ENCODE measurements at places on chromosomes 4 and X.

DNA sequence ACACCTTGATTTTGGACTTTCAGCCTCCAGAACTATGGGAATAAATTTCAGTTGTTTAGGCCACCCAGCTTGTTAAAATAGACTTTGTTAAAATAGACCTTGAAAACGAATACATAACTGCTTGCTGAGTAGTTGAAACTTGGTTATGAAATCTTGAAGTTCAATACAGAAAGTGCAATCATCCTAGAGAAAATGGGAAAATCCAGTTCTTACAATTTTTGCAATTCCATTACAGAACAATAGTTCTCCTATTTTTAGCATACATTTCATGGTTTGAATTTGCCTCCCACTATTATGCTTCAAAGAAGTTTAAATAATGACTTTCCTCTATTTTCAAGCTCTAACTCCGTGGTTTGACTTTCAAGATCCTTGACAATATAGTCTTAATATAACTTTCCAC is 10.5 kb downstream of the TLR1 start:
- DNase-seq: no peak

GRCh38 chrX:135484641-135485289 is 35.7 kb upstream of the INTS6L start:
- DNase-seq: no peak

DNA sequence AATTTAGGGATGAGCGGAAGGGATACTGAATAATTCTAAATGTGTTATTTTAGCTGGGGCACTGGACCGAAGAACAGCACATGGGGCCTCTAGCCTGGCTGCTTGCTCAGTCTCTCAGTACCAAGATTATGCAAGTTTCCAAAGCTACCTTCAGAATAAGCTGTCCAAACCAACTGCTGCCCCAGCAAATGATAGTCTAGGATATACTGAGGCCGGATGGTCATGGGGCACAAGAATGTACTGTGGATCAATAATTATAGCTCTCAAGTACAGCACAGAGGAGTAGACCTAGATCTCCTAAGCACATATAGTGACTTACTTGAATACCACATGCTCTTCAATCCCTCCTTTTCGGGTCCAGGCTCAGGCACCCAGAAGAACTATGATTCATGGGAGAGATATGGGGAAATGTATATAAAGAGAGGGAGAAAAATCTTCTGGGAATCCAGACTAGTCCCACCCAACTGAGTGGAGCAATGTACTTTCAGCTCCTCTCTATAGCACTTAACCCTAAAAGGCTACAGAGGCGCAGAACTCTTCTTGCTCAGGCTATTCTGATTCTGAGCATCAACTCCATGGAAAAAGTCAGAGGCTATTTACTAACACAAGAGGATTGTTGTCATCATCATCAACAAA is 160.3 kb upstream of the GPC4 start:
- DNase-seq: no peak

- no peak for DNase-seq
Measured at GRCh38 chr4:74537459-74537858, 92.5 kb downstream of the AREG start.

GRCh38 chr4:48139691-48140090 is 5.6 kb upstream of the TXK start:
- DNase-seq: no peak

GRCh38 chrX:71652405-71652804 is 14.9 kb upstream of the LOC101059915 start:
- no peak for DNase-seq

GRCh38 chr4:153466949-153467896 is 1.1 kb downstream of the TMEM131L start:
- DNase-seq: no peak

- no peak for DNase-seq
Measured at GRCh38 chr4:98969878-98970785, 25.4 kb upstream of the METAP1 start.

DNA sequence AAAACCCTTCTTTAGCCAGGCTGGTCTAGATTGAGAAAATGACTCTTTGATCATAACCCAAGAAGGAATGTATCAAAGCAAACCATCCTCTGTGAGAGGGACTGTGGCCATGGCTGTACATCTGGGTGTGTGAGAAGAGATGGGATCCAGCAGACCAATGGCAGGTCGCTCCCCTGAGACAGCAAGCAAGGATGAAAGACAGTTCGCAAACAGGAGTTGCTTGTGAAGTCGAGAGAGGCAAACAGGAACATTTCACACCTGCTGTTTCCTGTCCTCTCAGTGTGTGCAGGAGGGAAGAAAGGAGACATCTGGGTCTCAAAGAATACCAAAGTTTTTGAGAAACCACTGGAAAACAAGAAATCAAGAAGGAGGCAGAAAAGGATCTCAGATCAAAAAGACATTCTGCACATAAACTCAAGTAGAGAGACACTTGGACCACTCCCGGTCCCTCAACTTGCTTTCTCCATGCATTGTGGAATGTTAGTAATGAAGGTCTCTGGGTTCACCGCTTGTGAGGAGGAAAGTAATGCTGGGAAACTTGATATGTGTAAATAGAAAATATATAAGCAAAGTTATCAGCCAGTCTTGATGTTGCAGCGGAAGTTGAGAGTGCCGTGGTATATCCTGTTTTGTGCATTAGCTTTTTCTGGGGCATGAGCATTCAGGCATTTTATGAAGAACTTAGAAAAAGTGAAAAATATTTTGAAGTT is 327.5 kb downstream of the BMPR1B start:
- no peak for DNase-seq

DNA sequence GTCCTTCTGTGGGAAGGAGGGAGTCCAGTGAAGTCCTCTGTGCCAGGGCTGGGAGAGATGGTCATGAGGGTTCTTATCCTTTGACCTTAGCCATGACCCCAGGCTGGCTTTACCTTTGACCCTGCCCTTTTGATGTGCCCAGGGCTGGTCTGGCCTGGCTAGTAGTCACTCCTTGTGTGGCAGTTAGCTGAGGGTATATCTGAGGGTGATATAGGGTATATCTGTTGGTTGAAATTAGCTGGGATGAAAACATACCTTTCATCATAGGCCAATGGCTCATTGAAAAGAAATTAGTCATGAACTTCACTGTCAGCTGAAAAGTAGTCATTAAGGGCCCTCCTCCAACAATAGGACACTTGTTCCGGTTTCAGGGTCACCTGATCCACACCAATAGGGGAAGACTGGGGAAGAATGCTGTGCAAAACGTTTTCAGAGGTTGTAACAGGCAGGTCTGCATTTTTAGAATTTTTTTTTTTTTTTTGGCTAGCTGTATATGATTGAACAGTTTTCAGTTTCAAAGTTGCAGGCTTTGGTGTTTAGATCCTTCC is 74.6 kb upstream of the STOX2 start:
- no peak for DNase-seq

DNA sequence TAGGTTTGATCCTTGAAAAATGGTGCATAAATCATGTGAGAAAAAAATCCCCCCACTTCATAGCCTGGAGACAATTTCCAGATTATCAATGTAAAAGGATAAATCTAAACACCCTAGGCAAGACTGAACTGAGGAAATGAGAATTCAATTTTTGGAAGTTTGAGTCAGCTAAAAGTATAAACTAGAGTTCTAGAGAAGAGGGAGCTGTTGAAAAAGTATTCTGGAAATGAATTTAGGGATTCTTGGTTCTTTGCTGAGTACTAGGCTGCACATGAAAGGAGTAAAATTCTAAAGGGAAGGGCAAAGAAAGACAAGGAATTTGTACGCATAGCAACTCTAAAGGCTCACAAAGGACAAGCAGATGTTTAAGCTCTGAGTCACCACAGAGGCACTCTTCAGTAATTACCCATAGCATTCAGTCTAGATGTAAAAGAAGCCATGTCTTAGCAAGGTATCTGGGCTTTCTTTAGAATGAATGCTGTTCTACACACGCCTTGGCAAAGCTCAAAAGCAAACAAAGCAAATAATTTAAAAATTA is 896.5 kb downstream of the PDHA2 start:
- no peak for DNase-seq

GRCh38 chr4:97998203-97998602 is 145.1 kb downstream of the STPG2 start:
- no peak for DNase-seq

DNA sequence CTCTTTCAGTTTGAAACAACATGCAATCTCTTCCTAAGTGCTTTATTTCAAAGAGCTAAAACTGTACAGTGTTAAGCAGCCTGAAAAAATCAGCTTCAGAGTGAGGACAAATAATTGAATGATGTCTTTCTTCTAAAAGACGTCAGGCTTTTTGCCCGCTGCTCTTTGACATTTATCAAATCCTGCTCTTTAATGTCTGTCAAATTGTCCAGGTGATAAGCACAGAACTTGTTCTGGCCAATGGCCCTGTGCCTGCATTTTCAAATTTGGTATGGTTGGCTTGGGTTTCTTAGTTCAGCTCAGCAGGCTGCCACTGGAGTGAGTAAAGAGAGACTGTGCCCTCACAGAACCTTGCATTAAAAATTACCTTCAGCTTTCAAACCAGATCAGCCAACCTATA is 712.9 kb upstream of the LCORL start:
- no peak for DNase-seq

DNA sequence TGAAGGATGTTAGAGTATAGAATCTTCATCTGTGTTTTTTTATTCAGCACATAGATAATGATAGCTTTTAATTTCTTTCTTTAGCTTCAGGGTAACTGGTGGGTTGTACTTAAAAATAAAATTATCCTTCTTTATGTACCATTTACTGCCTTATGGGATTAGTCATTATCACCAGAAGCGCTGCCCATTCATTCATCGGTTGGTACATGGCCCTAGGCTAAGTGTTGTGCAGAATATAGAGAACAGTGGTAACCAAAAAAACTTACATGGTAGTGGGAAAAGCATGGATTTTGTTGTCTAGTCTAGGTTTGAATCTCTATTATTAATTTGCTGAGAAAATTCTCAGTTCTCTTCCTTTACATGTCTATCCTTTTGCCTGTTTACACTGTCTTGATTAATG is 43.5 kb upstream of the PDE5A start:
- no peak for DNase-seq

DNA sequence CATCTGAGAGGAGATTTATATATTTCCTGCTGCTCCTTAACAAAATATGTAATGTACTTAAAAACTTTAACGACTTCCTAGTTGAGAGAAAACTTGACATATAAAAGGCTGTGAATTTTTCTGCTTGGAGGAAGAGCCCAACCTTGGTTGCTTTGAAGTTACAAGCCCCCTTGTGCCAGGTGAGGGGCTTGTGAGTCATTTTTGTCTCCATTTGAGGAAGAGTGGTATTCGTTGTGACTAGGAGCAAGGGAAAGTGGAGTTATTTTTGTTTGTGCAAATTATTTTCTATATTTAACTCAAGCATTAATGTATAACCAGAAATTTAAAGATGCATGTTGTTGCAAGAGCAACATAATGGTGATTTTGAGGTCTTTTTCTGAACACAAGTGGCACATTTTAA is 99.0 kb upstream of the DDX3X start:
- DNase-seq: no peak

DNA sequence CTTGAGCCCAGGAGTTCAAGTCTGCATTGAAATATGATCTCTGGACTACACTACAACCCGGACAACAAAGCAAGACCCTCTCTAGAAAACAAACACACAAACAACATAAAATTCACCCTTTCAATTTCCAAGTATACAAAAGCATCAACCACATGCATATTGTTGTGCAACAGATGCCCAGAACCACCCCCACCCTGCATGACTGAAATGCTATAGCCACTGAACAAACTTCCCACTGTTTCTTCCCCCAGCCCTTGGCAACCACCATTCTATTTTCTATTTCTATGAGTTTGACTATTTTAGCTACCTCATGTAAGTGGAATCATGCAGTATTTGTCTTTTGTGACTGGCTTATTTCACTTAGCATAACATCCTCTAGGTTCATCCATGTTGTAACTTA is 14.2 kb upstream of the C4orf51 start:
- DNase-seq: no peak

GRCh38 chr4:182880387-182881356 is 36.5 kb downstream of the DCTD start:
- no peak for DNase-seq

DNA sequence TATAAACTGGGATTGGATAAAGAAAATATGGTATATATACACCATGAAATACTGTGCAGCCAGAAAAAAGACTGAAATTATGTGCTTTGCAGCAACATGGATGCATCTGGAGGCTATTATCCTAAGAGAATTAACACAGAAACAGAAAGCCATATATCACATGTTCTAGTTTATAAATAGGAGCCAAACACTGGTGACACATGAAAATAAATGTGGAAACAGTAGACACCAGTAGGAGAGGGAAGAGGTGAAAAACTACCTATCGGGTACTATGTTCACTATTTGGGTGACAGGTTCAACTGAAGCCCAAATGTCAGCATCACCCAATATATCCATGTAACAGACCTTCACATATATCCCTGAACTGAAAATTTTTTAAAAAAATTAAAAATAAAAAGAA is 725.1 kb downstream of the C4orf33 start:
- DNase-seq: no peak

DNA sequence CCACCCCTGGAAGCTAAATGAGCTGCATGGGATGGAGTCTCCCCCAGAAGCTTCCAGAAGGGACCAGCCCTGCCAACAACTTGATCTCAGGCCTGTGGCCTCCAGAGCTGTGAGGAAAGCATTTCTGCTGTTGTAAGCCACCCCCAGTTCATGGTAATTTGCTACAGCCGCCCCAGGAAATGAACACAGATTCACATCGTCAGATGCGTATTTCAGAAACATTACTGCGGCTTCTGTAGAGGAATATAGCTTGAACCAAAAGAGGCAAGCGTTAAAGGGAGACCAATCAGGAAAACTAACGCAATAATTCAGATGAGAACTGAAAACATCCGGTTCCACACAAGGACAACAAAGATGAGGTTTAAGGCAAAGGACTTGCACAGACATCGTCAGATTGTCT is 128.4 kb upstream of the TBL1X start:
- DNase-seq: no peak

DNA sequence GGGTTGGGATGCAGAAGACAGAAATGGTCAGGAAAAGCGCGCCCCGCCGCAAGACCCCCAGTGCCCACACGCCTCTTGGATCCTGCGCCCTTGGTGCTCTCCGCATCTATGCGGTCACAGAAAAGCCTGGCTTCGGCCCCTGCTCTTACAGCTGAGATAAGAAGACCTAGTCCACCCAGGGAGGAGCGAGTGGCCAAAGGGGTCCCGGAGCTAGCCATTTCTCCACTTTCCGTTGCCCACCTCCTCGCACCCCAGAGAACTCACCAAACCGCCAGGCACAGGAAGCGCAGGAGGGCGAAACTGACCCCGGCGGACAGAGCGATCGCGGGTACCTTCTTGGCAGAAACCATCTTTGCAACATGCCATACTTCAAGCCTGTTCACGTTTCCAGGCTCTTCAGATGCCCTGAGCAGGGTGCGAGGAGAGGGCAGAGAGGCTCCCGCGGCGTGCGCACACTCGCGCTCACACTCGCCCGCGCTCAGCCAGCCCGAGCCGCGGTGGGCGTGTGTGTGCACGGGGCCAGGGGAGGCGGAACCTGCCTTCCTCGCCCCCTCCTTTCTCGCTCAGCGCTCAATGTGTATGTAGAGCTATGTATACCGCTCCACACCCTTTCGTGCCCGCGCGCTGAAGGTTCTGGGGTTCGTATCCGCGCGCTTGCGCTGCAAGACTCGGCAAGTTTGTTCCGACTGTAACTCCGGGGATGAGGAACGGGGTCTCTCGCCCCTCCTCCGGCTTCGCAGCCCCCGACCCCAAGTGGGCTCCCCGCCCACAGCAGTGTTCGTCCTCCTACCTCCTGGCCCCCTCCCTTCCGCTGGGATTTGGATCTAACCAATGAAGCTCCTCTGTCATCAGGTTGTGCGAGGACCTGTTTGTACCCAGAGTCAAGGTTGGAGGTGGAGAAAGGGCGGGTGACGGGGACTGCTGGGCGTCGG is at the start of gene GABRA4:
Gene GABRA4, minus strand, starts transcription at position 507 of the 932 bp plus-strand sequence. Its CDS starts 157 bp downstream, at position 350.
- no peak for DNase-seq
